ENCODE measurements at places on chromosomes 2 and 18.
A peak's percentile ranks its signal among the peaks of the same experiment; 100 is the strongest.

GRCh38 chr2:191625016-191625415 is 52.9 kb upstream of the NABP1 start:
- peak; percentile 2 for DNase-seq

DNA sequence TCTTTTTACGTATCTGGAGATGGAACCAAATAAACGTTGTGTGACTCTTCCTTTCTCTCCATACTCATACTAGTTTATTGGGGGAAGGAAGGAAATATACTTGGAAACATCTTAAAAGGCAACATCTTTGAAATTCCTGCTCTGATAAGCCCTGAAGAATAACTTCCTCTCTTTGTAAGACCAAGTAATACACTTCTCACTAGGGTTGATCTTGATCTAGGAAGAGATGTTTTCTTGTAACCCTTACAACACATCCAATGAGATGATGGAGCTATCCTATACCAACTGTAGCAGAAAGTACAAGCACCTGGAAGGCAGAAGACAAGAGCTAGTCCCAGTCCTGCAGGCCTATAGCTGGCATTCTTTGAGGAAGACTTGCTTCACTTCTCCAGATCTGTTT is 2.0 kb downstream of the ANKRD44 start:
- no peak for DNase-seq

GRCh38 chr2:13813236-13813635 is 819.3 kb upstream of the LRATD1 start:
- no peak for DNase-seq

DNA sequence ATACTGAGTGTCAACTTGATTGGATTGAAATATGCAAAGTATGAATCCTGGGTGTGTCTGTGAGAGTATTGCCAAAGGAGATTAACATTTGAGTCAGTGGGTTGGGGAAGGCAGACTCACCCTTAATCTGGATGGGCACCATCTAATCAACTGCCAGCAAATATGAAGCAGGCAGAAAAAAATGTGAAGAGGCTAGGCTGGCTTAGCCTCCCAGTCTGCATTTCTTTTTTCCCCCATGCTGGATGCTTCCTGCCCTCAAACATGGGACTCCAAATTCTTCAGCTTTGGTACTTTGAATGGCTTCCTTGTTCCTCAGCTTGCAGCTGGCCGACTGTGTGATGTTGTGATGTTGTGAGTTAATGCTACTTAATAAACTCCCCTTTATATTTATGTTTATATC is 577.4 kb downstream of the CPS1 start:
- no peak for DNase-seq

DNA sequence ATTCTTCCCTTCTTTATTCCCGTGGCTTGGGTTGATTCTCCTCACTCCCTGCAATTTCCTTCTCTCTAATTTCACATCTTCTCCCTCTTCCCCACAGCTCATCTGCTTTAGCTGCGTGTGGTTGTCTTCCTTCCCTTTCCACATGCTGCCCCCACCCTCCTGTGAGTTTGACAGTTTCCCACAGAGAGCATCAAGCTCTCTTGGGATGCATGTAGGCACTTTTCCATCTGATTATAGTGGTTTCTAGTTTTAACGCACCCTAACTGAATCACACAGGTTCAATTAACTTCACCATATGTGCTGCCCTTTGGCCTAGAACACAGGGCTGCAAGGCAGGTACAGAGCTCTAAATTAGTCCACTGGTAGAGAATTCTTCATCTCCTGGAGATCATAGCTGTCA is 110.5 kb downstream of the TACR1 start:
- DNase-seq, result no peak

DNA sequence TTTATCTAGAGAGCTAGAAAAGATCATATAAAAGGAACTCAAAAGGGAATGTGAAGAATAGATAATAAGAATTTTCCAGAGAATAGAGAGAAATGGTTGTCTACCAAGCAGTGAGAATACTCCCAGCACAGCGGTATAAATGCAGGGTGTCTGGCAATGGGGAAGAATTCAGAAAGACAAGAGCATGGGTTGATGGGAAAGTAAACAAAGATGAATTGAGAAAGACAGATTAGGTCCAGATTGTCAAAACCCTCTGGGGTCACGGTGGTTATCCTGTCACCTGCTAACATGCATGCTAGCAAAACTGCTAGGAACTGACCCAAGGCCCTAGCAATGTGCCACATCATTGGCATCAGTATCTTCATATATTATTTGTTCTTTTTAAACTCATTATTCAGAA is 30.8 kb upstream of the C1D start:
- DNase-seq, result no peak

GRCh38 chr2:96698221-96698861 is 41.5 kb downstream of the LMAN2L start:
- DNase-seq, result no peak

- DNase-seq, result no peak
Observed at GRCh38 chr2:39733070-39733674, 45.9 kb downstream of the THUMPD2 start.

DNA sequence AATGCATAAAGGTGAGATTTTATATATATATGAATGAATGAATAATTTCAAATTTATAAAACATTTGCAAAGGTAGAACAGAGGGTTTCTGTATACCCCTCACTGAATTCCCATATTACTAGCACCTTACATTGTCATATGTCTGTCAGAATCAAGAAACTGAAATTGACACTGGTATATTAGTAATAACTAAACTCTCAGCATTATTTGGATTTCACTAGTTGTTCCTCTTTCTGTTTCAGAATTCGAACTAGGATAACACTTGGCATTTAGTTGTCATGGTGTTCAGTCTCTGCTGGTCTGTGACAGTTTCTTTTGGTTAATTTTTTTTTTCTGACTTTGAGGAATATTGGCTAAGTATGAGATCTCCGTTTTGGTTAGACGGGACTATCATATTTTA is 275.9 kb downstream of the DCC start:
- DNase-seq, result no peak

DNA sequence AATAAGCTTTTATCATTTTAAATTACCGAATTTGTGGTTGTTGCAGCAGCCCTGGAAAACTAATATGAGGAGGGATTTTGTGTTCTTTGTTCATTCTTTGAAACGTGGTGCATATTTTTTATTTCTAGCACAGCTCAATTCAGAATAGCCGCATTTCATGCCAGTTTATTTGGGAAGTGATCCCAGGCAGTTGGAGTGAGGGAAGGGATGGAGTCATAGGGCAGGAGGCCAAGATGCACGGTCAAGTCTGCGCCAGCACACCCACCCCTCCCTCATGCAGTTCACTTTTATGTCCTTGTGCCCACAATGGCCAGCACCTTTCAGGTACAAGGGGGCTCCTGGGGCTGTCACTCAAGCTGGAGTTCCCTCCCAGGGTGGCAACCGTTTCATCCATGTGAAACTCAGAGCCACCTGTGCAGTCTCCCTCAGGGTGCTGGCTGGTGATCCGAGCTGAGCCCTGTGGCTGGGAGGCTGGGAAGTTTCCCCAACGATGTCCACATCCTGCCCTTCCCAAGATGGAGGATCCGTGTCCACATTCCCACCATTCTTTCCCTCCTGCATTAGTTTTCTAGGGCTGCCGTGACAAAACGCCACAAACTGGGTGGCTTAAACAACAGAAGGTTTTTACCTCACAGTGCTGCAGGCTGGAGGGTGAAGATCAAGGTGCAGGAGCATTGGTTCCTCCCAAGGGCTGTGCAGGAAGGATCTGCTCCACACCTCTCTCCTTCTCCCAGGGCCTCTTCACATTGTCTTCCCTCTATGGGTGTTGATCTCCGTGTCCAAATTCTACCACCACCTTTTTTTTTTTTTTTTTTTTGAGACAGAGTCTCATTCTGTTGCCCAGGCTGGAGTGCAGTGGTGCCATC is 68.5 kb upstream of the ITGA6 start:
- no peak for DNase-seq

DNA sequence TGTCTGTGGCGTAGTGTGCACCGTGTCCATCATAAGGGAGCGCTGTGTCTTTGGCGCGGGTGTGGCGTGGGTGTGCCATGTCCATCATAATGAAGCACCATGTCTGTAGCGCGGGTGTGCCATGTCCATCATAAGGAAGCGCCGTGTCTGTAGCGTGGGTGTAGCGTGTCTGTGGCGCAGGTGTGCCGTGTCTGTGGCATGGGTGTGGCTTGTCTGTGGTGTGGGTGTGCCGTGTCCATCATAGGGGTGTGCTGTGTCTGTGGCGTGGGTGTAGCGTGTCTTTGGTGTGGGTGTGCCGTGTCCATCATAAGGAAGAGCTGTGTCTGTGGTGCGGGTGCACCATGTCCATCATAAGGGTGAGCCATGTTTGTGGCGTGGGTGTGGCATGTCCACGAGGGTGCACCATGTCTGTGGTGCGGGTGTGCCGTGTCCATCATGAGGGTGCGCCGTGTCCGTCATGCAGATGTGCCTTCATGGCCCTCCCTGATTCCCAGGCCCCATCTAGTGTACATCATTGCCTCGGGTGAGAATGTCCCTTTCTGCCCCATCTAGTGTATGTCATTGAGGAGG is 275.0 kb downstream of the GBX2 start:
- DNase-seq, result no peak

GRCh38 chr18:3162181-3162580 is 57.6 kb downstream of the MYOM1 start:
- DNase-seq, result no peak

GRCh38 chr2:38232454-38232853 is 144.6 kb downstream of the ATL2 start:
- DNase-seq, result no peak

DNA sequence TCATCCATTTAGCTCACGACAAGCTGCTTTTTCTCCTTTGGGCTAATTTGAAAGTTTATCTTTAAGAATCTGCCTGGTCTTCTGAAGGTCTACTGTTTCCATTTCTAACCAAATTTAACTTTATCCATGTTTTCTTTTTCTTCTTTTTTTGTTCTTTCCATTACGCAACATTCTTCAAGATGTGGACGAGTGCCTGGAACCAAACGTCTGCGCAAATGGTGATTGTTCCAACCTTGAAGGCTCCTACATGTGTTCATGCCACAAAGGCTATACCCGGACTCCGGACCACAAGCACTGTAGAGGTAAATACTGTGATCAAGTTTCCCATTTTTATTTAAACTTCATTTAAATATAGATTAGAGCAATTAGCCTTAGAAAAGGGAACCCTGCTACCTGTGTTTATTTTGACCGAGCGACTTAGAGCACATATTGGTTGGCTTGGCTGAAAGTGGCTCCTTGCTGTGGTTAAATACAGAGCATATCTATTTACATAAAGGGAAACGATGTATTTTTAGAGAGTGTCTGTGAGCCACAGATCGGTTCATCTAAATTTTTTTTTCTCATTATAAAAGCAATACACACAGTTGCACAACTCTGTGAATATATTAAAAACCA is 183.4 kb upstream of the RASGRP3 start:
- no peak for DNase-seq

All from SHP77 (cell line).